MM.1S (cell line): ENCODE measurements at places on chromosomes 3 and 15.

DNA sequence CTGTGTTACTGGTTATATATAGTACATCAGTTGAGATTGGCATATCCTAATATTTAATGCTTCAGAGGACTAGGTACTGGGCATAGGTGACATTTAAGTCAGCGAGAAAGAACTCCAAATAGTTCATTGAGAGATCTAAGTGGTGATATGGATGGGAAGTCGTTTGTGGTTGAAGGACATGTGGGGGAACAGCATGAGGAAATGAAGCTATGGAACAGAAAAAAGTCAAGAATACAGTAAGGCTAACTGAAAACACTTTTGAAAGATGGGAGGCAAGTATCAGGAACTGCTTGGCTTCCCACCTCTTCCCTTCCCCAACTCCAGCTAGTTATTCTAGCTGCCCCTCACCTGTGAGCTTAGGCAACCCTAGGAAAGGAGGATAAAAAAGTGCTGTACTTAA lies 3.7 kb upstream of the MYO5A start:
- no peak for DNase-seq

- no peak for DNase-seq
Measured at GRCh38 chr3:131582438-131582837, 79.7 kb upstream of the MRPL3 start.

- DNase-seq: no peak
Measured at GRCh38 chr3:123090728-123091531, 24.1 kb downstream of the PDIA5 start.

DNA sequence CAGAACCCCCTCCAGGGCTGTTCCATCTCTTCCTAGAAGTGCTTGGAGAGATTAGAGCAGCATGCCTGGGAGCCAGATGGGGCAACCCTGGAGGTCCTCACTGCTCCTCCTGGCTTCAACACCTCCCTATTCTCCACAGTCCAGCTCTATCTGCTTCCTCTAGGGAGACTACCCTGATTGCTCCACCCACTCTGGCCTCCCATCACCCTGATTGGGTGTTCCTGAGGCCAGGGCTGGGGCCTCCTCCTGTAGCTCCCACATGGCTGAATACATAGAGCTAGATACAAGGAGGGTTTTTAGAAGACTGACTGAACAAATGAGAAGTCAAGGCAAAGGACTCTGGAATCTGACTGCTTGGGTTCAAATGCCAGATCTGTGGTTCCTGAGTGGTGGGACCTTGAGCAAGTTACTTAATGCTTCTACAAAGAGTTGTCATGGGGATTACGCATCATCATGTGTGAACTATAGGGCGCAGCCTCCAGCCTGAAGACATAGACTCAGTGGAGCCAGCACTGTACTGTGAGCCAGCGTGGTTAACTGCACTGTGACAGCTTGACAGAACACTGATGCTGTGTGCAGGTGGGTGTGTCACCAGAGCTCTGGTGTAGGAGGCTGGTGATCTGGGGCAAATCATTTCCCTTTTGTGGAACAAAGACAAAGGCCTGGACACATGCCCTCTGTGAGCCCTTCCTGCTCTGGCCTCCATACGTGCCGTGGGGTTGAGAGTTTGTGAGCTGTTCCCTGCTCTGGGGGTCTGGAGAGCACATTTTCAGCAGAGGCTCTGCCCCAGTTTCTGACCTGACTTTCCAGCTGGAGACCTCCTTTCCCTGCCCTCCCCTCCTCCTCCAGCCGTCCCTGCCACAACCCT lies 74.8 kb downstream of the SCN5A start:
- no peak for DNase-seq

- no peak for DNase-seq
Measured at GRCh38 chr3:71062037-71062932, 521.2 kb downstream of the FOXP1 start.

DNA sequence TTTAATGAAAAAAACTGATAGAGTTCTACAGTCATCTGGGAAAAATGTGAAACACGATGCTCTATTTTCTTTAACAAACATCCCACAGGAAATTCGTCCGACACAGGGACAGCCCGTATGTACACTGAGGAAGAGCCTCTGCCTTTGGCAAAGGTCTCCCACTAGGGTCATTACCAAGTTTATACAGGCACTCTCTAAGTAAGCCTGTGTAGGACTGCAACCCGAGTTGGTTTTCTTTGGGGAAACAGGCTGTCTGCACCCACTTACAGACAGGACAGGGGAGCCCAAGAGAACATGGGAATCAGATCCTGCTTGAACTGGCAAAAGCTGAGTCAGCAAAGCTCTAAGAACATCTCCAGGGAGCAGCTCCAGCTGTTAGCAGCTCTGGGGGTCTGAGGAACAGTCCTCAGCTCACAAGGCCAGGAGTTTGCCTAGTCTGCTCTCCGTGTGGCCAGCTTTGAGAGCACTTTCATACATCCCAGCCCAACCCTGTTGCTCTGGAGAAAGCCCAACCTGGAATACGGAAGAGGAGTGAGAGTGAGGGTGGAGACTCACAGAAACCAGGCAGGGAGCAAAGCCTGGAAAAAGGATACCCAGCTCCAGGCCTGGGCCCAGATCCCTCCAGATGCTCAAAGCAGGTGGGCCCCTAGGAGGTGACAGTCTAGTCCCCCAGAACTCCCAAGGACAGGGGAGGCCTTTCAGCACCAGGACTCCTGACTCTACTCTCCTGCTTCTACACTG lies 1.9 kb downstream of the TBC1D2B start:
- no peak for DNase-seq

- no peak for DNase-seq
Measured at GRCh38 chr3:116230431-116231020, 214.8 kb downstream of the LSAMP start.

DNA sequence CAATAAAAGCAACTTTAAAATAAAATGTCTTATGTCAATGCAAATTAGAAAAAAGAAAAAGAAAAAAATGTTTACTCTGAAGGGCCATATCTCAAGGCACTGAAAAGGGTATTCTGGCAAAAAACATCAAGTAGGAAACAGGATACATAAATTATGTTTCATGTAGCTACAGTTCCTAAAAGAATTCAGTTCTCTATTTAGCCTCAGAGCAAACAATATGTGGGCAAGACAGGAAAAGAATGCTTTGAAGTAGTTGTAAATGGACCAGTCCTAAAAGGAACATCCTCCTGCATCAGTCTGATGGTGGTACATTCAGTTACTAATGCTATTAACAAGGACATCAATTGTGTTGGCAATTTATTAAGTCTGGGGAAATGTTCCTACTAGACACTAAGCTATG lies 8.1 kb downstream of the COMMD2 start:
- DNase-seq: no peak

DNA sequence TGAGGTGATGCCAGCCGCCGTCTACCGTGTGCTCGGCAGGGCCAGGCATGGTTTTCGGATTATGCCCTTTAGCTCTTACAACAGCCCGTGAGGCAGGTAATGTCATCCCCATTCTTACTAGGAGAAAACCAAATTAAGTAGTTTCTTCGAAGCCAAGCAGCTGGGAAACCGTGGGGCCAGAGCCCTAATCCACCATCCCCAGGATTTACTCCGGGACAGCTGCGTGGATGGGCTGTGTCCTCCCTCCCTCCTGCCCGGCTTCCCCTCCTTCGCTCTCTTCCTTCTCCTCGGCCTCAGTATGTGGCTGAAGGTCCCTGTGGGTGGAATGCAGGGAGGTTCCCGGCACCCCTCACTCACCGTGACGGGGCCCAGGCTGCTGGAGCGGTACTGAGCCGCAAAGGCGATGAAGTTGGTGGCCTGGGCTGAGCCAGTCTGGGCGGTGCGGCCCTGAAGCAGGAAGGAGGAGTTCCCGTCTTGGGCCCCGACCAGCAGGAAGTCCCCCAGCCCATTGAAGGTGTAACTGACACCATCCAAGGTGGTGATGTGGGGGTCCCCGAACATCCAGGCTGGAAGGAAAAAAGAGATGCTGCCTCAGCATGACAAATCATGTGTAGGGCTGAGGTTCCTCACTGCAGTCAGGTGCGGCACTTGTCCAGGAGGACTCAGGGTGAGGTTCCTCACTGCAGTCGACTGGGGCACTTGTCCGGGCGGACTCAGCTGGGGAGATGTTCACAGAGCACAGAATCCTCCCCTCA lies 42.5 kb downstream of the MUC20 start:
- peak; percentile 2 for DNase-seq

GRCh38 chr3:155332716-155333115 lies 39.2 kb upstream of the STRIT1 start:
- DNase-seq: no peak

DNA sequence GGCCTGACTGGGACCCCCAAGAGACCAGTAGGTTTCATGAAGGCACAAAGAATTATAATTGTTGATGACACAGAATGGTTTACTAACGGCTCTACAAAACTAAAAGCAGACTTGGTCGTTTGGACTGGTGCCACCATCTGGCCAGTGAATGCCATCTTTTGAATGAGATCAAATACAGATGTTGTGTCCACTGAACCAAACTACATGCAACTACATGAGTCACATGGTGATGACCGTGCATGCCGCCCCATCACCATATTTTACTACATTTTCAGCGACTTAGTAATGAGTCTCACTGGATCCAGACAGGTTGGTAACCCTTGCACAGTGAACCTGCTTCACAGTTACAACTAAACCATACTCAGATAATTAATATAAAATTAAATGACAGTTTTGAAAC lies 803.3 kb downstream of the DIPK2A start:
- no peak for DNase-seq

GRCh38 chr15:81740416-81740815 lies 305.4 kb downstream of the MEX3B start:
- no peak for DNase-seq

GRCh38 chr3:106161246-106161645 lies 292.4 kb upstream of the CBLB start:
- no peak for DNase-seq

DNA sequence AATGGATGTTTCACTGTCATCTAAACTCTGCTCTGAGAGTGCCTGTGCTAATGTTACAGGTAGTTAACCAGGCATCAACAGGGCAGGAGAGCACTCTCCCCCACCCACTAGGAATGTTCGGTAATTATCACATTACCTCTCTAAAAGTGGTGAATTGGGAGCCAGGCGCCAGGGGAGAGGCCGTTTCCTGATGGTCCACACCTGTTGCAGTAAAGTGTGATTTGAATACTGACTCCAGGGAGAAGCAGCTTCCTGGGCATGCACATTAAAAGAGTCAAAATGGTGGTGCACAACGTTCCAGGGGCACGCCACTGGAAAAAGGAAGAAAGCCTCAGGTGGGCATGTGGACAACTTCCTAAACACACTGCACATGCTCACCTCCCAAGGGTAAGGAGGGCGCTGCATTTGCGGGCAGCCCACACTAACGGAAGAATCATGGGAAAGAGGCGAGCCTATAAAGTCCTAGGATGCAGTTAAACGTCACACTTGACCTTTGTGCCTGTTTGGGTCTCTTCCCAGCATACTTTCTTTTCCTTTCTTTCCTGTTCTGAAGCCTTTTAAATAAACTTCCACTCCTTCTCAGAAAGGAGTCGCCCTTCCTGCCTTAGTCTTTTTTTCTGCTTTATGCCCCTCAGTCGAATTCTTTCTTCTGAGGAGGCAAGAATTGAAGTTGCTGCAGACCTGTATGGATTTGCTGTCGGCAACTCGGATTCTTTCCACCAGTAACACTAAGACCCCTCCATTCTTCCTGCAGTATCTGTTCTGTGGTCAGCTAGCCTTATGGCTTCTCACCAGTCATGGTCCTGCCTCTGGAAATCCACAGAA lies 28.9 kb upstream of the GPD1L start:
- no peak for DNase-seq

- no peak for DNase-seq
Measured at GRCh38 chr3:105979961-105980360, 111.1 kb upstream of the CBLB start.

GRCh38 chr3:153639631-153640030 lies 477.6 kb downstream of the RAP2B start:
- no peak for DNase-seq

- DNase-seq: no peak
Measured at GRCh38 chr3:133836497-133837158, 31.0 kb downstream of the SRPRB start.

GRCh38 chr15:88896333-88897033 lies 1.1 kb upstream of the HAPLN3 start:
- DNase-seq: no peak

GRCh38 chr3:154926721-154927120 lies 153.4 kb upstream of the MME start:
- no peak for DNase-seq

DNA sequence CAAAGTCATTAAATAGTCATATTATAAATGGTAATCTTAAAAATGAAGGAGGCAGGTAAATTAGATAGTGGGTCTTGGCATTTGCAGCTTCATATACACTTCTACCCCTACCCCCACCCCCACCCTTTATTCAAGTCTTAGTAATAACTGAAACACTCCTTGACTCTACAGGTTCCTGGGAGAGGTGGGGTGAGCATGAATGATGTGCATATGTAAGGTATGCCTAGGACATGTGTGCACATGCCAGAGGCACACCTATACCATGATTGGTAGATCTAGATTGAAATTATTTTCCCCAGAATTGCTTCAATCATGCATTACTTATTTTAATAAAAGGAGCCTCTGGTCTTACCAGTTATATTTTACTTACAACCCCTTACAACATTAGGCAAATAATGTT lies 40.1 kb upstream of the PDCD6IP start:
- DNase-seq: no peak
